ENCODE measurements at places on chromosomes 13 and 19.

DNA sequence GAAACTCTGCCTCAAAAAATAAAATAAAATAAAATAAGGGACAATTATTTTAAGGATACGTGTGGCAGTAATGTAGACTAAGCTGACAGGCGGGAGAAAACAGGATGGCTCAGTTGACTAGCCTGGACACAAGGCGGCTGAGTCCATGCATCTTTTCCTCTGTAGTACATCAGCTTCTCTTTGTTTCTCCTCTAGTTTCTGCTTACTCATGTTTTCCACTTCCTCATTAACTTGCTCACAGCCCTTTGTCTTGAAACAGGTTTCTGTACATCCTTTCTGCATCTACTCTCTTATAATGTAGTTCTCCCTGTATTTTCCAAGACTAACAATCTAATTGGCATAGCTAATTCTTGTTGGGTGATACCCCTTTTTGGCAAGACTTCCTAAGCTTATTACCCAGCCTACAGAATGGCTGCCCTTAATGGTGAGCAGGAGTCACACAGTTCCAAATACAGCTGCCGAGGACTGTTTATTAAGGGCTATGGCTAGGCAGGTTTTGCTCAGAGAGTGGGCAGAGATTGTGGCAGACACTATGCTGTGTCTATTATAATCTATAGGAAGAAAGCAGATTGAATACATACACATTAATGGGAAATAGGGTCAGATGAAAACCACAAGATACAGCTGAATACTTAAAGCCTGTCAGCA lies 58.7 kb upstream of the KLF5 start:
- no peak for DNase-seq

DNA sequence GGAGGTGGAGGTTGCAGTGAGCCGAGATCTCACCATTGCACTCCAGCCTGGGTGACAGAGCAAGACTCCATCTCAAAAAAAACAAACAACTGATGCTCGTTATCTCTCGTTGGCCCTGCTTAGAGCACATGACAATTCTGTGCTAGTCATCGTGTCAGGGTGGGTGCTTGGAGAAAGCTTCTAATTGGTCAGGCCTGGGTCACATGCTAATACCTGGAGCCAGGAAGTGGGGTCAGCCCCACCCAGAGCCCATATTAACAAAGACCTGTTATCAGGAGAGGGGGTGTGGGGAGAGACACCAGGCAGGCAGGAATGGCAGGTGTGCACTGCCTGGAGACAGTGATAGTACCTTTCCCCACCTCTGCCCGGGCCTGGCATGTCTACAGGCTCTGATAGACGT lies 84.9 kb downstream of the DPF1 start:
- no peak for DNase-seq

DNA sequence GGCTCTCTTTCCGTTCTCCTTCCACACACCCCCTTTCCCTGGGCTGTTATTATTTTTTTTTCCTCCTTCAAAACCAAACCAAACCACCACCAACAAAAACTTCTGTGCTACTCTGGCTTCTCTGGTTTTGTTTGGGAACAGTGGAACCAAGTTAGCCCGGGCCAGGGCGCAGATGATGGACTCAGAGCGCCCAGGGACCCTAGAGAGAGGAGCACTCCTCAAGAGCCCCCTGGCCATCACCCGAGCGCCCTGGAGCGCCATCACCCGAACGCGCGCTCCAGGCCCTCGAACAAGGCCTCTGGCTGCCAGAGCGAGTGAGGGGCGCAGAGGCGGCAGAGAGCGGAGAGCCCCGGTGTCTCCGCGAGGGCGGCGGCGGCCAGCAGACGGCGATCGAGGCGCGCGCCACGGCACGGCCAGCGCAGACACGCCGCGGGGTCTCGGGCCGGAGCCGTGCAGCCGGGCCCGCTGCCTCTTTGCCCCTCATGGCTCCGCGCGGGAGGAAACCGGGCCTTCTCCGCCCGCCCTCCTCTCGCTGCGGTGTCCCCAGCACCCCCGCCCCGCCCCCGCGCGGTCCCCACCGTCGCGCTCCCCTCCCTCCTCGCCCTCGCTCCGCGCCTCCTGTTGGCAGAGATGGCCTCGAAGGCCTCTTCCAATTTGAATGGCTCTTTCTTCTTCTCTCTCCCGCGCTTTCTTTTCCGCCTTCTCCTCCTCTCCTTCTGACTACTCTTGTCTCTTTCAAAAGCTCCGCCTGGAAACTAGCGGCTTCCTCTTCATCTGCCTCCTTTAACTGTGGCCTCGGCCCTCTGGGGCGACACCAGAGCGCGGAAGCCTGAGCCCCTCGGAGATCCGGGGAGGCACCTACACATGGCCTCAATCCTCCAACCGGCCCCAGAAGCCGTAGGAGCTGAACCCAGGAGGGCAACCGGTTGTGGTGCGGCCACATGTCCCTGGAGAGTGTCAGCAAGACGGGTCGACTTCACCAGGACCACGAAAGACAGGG lies 4.1 kb upstream of the SOX1 start:
- DNase-seq = no peak

DNA sequence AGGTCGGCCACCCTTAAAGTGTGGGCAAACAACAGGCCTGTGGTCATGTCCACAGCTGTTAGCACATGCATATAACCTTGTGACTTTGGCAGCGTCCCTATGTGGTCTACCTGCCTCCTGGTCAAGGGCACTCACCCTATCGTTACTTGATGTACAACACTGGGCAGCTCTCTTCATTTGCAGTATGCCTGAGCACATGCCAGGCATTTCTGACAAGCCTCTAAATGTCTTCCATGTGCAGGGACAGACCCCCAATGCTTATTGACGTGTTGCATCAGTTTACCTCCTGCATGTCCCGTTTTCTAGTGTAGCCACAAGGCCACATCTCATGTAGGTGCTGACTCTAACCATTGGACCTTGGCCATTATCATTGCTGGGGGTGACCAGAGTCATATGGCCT lies 731.7 kb upstream of the MIR17HG start:
- DNase-seq = no peak

Measured in GM18507 (cell line).